ENCODE measurements at places on chromosomes 5 and 9.

DNA sequence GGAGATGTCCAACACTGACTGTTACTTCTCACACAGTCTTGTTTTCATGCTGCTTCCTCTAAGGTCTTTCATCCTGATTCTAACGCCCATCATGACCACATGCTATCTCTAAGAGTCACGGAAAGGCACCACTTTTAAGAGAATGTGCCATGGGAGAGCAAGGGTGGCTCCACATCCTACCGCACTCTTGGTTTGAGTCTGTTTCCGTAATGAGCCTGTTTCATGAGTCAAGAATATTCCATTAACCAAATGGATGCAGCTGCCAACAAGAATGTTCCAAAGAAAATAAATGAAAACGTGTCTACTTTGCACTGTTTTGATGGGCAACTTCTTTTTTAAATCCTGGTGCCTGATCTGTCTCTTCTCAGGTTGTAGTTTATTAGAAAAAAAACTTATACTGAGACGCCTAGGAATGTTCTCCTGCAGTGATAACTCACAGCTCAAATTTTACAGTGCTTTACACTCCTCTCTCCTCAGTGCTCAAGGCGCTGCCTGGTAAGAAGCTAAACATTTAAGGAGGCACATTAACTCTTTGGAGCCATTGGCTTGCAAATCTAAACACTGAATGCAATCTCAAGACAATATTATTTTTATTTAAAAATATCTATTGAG lies 124.3 kb downstream of the FGF1 start:
- DNase-seq, result no peak

DNA sequence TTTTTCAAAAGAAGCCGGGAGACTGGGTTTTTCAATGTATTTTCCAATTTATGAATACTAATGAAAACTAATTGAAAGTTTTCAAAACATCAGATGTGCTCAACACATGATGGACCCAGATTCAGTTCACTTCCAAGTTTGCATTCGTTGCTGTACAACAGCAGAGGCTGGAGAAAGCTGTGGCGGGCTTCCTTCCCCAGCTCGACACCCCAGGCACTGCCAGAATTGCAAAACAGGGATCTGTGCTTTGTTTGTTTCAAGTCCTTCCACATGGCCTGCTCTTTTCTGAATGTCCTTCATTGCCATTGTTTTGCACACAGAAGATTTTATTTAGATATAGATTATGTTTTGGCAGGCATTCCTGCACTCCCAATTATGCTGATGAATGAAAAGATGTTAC lies 30.3 kb upstream of the INSYN2B start:
- no peak for DNase-seq

DNA sequence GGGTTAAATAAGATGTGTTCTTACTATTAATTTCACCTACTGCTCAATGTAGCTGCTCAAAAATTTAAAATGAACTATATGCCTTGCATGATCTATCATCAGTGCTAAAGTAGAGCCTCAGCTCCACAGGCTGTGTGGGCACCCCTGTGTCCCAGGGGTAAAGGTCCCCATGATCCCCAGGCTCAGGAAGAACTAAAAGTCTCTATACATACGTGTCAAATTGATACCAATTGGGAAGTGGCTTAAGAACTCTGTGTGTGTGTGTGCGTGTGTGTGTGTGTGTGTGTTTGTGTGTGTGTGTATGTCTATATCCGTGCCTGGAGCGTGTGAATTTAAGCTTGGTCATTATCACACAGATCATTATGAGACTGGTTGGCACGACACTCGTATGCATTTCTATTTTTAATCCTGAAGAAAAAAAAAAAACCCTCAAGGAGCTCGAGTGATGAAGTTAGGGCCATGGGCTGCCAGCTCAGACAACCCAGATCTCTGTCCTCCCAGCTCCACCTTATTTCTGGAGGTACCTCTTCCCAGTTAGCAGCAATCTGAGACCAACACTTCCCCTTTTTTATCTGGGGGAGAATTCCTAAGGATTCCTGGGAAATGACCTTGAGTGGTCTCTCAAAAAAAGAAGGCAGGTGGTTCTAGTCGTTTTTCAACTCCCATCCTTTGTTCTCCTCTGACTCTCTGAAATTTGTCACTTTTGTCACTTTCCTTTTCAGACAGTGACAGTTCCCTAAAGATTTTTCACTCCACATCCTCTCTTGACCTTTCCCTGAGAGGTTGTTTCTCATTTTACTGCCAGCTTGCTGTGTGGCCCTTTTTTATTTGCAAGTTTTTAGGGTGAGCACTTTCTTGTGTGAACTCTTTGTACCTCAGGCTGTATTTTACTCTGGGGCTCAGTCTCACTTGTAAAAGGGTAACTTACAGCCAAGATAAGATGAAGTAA lies 45.7 kb upstream of the CTXN3 start:
- no peak for DNase-seq

GRCh38 chr5:91028499-91028956 lies 354.6 kb downstream of the ARRDC3 start:
- DNase-seq, result no peak

- DNase-seq, result no peak
Measured at GRCh38 chr9:93017621-93018020, 40.9 kb upstream of the SUSD3 start.

DNA sequence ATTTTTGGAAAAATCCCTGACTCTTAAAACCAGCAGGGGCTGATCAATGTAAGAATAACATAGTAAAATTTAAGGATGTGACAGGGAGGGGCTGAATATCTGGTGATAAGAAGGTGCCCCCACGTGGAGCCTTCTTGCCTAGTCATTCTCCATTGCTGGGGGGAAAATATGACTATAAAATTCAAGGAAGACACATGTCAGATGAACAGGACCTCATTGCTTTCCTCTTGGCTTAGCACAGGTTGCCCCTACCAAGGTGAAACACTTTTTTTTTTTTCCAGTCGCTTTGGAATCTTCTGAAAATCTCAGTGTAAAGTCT lies 310.9 kb downstream of the EFNA5 start:
- no peak for DNase-seq

GRCh38 chr9:37262410-37262809 lies 142.0 kb downstream of the ZCCHC7 start:
- DNase-seq, result peak; percentile 35

- DNase-seq, result no peak
Measured at GRCh38 chr9:20570087-20570486, 52.2 kb downstream of the MLLT3 start.

All from NCI-H146 (cell line).